Dermis lymphatic vessel endothelial cell (primary cell): ENCODE measurements at places on chromosomes 2 and 18. TPM values are rescaled to one million over a fixed set of nuclear protein-coding genes. Genes with fewer than 3 reads are reported as not detected.

The RNF103 gene
- 37.3 and 38.1 TPM in 2 replicates for total RNA-seq

The COBLL1 gene
- 1.3 and 2.2 TPM in 2 replicates for total RNA-seq

The UPP2 gene
- total RNA-seq = not detected in 2 replicates

The CHAC2 gene
- 3.5 and 4.6 TPM in 2 replicates for total RNA-seq

The GCG gene
- total RNA-seq = not detected in 2 replicates
